ENCODE measurements at places on chromosomes 11 and 22. TPM values are rescaled to one million over a fixed set of nuclear protein-coding genes. Genes with fewer than 3 reads are reported as not detected.

The CYP2R1 gene
- total RNA-seq: 6.4 TPM

The USP35 gene
- total RNA-seq: 11.8 TPM

The CHRM1 gene
- total RNA-seq: not detected

The TRIM51 gene
- not detected for total RNA-seq

Data from smooth muscle cell of bladder (primary cell).